ENCODE measurements at places on chromosomes 7 and 10.

DNA sequence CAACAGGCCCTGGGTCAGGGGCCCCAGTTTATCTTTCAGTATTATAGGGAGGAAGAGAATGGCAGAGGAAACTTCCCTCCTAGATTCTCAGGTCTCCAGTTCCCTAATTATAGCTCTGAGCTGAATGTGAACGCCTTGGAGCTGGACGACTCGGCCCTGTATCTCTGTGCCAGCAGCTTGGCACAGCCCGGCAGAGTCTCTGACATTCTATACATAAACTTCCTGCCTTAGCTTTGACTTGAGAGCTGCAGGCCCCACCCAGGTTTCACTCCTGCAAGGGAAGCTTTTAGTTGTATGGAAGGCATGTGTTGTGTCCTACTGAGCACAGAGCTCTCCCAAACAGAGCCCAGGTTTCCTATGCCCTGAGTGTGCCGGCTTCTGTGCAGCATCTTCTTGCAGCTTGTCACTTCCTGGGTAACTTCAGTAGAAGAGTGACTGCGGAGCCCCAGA is 205.6 kb upstream of the PRSS58 start:
- DNase-seq, result peak; percentile 24

- DNase-seq, result no peak
Observed at GRCh38 chr10:131971591-131971990, 10.1 kb downstream of the BNIP3 start.

GRCh38 chr10:21069278-21069677 is 172.2 kb upstream of the NEBL start:
- no peak for DNase-seq

DNA sequence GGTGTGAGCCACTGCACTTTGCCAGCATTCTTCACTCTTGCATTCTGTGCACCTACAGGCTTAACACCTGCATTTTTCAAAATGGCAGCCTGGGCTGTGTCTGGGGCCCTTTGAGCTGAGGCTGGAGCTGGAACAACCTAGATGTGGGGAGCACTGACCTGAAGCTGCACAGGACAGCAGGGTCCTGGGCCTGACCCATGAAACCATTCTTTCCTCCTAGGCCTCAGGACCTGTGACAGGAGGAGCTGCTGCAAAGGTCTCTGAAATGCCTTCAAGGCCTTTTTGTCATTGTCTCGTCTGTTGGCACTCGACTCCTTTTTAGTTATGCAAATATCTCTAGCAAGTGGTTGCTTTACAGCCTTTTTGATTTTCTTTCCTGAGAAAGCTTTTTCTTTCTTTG is 82.3 kb downstream of the INPP5A start:
- DNase-seq, result no peak
